Substantia nigra (tissue), 51 donors: ENCODE measurements at places on chromosomes 7 and 10.

DNA sequence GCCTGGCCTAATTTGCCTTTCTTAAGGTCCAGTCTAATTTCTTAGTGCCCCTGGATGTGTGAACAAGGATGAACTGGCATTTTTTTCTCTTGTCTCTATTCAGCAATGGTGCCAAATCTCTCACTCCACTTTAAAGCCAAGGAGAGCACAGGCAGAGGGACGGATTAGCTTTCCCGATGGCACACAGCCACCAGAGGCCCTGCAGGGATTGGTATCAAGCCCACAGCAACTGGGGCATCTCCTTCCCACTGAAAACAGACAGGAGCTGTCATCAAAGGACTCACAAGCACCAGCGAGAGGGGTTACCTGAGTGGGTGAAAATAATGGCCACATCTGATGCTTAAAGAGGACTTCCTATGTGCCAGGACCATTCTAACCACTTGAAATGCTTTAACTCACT lies 83.1 kb downstream of the ITIH5 start:
- no peak for DNase-seq

DNA sequence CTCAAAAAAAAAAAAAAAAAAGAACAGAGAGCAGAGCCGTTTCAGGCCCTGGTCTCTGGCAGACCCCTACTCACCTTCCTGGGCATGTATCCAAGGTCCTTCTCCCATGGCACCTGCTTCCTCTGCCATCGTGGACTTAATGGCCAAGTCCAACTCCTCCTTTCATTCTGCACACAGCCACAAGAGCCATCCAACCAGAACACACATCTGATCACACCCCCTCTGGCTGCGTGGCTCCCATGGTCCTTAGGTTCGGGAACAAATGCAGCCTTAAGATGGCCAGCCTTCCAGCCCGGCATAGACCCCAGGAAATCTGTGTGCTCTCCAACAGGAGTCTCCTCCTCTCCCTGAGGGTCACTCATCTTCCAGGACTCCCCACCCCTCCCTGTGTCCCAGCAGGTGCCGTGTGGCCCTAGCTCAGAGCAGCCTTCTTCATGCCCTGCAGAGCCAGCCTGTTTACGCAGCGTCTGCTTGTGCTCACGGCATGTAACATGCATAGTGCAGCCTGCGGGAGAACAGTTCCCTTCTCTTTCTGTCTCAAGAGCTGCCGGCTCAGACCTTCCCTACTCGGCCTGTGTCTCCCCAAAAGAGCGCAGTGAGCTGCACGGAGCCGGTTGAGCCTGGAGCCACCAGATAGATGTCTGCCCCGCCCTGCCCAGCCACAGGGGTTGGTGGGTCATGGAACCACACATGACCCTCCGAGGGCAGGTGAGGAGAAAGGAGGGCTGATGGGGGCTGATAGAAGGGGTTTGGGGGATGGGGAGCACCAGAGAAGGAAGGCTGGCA lies 157.3 kb downstream of the NRF1 start:
- no peak for DNase-seq

DNA sequence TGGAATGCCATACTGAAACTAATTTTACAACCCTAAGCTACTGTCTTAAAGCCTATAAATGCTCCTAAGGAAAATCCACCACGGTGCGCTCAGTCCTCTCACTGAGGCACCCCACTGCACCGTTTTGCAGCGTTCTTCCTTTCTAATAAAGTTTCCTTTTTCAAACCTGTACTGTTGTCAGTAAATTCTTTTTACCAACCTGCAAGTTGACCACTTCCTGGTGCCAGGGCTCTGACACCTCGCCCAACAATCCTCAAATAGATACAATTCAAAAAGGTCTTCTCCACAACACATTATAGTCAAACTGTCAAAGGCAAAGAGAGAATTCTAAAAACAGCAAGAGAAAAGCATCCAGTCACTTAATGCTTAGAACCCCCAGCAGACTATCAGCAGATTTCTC lies 42.8 kb downstream of the HERPUD2 start:
- DNase-seq, result no peak

- peak; percentile 29 for DNase-seq
Observed at GRCh38 chr7:143321734-143322133, 5.8 kb downstream of the CLCN1 start.

- DNase-seq, result no peak
Observed at GRCh38 chr7:81195033-81195432, 276.2 kb upstream of the SEMA3C start.

DNA sequence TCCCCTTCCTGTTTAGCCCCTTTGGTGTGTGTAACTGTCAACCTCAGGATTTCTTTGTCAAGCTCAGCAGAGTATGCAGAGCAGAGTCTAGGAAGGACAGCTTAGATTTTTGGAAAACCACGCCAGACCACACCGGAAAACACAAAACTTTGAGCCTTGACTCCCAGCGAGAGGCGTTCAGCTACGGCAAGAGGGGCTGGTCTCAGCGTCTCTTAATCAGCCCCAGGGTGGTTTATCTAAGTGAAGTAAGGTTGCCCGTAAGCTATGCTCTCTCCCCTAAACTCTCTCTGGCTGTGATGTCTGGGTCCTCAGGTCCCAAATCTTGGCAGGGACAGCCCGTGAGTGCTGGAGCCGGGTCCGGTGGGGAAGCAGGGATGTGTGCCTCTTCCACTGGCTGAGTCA lies 230.9 kb downstream of the KLF6 start:
- DNase-seq, result no peak

- DNase-seq, result no peak
Observed at GRCh38 chr10:43370671-43371215, 693 bp upstream of the FXYD4 start.

DNA sequence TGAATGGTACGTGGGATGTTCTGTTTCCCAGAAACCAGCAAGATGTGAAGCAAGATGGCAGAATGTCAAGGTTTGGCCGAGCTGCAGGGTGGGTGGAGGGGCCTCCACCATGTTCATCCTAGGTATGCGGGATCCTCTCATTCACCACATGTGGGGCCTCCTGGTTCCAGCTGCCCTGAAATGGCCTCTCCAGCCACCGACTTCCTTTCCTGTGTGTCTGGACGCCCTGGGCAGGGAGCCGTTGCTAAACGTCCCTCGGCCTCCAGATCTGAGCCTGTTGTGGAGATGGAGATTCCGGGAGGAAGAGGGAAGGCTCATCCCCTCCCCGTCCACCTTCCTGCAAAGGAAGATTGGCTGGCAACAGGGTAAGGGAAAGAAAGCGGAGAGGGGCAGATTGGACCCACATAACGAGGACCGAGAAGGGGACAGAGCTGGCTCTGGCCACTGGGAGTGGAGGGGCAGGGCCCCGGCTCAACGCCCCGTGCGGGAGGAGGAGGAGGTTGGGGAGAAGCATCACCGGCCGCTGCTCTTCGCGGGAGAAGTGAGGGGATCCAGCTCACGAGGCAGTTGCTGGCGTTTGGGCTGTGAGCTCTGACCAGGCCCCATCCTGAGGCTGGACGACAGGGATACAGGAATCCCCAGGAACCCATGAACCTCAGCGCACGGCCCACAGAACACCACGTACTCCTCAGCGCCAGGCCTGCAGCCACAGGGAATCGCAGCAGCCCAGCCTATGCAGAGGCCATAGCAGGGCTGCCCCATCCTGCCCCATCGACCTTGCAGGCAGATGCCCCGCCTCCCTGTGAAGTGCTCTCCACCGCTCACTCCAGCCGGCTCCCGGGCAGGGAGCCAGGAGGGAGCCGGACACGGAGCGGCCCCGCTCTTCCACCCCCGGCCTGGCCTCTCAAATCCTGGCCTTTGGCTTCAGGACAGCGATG lies 98.3 kb downstream of the FOXL3 start:
- DNase-seq, result no peak

- no peak for DNase-seq
Observed at GRCh38 chr7:133871757-133872156, 255.4 kb upstream of the LRGUK start.
